ENCODE measurements at places on chromosomes 1 and 21.

DNA sequence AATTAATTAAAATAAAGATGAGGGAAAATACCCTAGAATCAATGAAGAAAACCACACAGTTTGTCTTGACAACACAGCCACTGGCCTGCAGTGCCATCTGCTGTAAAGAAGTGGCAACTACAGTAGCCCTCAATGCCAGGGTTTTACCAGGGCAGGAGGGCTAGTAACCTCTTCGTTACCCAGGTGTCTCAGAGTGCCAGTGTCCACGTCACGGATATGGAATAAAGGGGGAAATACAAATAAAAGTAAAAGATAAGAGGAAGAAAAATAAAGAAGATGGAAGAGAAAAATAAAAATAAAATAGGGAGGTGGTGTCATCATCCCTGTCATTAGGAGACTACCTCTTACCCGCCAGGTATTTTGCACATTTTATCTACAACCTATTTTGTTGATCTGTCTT, 14.2 kb upstream of the SLC44A3 start:
- peak; percentile 62 for DNase-seq

GRCh38 chr1:210726621-210727020, 397.9 kb downstream of the HHAT start:
- DNase-seq: peak; percentile 48

- DNase-seq: no peak
These were observed 908 bp upstream of the ELK4 start for GRCh38 chr1:205632669-205633169.

GRCh38 chr21:42067531-42068255, 3.4 kb upstream of the UMODL1 start:
- DNase-seq: no peak

GRCh38 chr1:60553730-60554129, 480.2 kb upstream of the C1orf87 start:
- DNase-seq: no peak

GRCh38 chr1:150165622-150166612, 16.2 kb downstream of the PLEKHO1 start:
- peak; percentile 72 for DNase-seq

GRCh38 chr1:15757575-15758342, 836 bp upstream of the FBLIM1 start:
- DNase-seq: no peak

GRCh38 chr1:45477646-45478045, 13.3 kb downstream of the TESK2 start:
- DNase-seq: no peak

- DNase-seq: no peak
These were observed 995 bp upstream of the IPO13 start for GRCh38 chr1:43945674-43946235.

- DNase-seq: no peak
These were observed 433.9 kb upstream of the DAB1 start for GRCh38 chr1:57857809-57858208.

DNA sequence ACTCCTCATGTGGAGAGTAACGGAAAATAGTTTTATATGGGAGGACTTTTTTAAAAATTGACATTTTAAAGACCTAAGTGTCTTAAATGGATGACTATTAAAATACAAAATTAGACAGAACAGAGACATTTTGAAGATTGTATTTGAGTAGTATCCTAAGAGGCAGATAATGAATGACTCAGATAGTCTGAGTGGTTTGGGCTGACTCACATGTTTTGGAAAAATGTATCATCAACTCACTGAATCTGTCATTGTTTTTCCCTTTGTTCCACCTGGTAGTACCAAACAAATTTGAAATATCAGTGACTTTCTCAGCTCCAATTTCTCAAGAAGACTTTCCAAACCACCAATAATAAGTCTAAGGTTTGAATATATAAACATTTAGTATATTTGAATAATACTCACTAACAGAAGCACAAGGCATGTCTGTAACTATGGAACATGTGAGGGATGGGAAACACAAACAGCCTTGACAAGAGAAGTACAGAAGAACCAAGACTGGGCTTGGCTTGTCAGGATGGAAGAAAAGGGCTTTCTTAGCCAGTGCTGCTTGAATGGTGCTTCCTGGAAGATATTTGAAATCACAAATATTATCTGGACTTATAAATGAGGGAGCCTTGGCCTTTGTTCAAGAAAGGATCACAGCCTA, 90.6 kb downstream of the SGIP1 start:
- DNase-seq: no peak

- no peak for DNase-seq
These were observed 66.8 kb downstream of the EPB41 start for GRCh38 chr1:28981210-28981609.

DNA sequence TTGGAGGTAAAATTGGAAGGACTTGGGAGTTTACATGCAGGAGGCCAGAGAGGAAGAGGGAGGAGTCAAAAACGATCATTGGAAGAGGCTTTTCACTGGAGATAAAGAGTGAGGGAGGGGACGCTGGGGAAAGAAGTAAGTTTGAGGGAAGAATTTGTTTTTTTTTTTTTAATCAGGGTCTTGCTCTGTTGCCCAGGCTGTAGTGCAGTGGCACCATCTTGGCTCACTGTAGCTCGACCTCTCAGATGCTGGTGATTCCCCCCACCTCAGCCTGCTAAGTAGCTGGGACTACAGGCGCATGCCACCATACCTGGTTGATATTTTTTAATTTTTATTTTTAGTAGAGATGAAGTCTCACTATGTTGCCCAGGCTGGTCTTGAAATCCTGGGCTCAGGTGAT, 1.2 kb upstream of the MROH7 start:
- DNase-seq: no peak

DNA sequence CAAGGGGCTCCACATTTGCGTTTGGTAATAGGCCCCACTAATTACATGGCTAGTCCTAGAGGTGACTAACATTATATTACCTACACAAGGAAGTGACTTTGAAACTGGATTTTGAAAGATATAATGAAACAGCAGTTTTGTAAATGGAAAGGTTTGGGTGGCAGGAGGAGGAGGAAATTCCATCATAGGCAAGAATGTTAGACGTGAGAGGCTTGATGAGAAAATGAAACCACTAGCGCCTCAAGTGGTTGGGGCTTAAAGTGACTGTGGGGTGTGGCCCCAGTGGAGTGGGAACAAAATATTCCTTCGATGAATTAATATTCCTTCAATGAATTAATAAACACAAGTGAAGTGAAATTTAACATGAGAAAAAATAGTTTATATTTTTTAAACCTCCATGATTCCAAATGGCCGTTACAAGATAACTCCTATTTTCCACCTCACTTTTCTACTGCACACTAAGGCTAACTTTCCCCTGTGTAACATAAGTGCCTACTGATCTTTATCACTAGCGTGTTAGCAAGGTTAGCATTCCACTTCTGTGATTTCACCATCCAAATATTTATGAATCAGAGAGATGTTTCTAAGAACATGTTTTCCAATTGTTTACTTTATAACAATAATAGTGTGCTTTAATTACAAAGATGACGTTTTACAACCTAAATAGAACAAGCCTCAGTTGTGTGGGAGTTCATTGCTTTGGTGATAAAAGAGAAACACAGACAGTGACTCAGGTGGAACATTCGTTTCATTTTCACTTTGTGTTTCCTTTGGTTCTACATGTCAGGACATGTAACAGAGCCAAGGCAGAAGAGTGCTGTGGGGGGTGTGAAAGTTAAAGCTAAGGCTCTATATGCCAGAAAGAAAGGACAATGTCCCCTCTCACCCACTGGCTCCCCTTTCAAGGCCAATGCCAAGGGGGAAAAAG, 12.5 kb upstream of the ATF3 start:
- DNase-seq: peak; percentile 52

DNA sequence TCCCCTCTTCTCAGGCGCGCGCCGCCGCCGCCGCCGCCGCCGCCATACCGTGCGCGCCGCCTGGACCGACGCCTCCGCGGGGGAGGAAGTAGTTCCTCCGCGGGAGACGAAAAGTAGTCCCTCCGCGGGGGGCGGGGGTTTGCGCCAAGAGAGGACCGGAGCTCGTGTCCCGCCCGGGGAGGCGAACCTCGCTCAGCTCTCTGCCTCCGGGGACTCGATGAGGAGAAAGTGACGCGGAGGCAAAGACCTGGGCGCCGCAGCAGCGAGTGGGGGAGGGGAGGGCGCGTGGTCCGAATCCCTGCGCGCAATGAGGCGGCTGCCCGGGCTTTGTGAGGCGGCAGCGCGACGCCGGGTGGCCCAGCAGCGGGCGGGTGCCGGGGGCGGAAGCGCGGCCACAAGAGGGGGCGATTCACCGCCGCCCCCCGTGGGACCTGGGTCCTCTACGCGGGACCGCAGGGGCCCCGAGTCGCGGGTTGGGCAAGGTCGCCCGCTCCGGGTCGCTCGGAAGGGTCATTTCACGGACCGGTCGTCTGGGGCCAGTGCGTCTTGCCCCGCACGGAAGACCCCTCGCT, at the start of gene BRWD1:
TSS of gene BRWD1 (minus strand) at position 62 of the 572 bp plus-strand sequence. CDS start 141 bp downstream, outside the sequence.
- peak; percentile 85 for DNase-seq

Measured in stimulated activated CD8-positive, alpha-beta memory T cell treated with anti-CD3 and anti-CD28 coated beads, Interleukin-4, amount 100 ng/mL, for 48 hours (primary cell).